ENCODE measurements at places on chromosomes 16 and 17.

DNA sequence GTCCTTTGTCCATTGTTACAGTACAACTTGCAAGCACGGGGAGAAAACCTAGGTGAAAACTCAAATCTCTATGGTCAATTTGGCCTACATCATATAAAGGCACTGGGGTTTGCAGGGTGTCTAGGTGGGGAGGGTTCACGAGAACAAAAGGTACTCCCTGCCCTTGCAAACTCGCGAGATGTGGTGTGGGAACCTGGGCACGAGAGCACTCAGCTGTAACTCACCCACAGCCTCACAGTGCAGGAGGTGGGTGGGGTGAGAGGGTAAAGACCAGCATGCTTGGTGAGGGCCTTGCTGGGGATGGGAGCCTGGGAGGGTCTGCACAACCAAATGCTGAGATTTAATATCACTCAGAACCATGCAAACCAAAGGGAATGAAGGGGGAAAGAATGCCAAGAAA, 18.4 kb upstream of the ZNF594 start:
- DNase-seq: no peak

DNA sequence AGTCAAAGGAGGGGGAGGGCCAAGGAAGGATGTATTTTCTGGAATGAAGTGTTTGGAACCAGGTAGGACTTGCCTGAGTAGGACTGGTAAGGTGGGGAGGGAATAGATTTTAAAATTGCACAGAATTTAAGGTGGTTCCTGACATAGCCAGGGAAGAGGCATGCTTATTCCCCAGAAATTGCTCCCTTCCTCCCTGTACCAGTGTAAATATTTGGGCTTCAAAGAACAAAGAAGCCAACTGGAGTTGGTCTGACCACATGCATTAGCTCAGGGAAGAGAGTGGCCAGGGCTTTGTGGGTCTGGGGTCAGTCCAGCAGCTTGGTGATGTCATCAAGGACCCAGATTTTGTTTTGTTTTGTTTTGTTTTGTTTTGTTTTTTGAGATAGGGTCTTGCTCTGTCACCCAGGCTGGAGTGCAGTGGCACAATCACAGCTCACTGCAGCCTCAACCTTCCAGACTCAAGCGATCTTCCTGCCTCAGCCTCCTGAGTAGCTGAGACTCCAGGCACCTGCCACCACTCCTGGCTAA, 9.3 kb upstream of the MRTFB start:
- DNase-seq: no peak

GRCh38 chr16:76926042-76926441, 264.9 kb upstream of the MON1B start:
- no peak for DNase-seq

- DNase-seq: no peak
These were observed 72.1 kb upstream of the FA2H start for GRCh38 chr16:74846714-74847113.

DNA sequence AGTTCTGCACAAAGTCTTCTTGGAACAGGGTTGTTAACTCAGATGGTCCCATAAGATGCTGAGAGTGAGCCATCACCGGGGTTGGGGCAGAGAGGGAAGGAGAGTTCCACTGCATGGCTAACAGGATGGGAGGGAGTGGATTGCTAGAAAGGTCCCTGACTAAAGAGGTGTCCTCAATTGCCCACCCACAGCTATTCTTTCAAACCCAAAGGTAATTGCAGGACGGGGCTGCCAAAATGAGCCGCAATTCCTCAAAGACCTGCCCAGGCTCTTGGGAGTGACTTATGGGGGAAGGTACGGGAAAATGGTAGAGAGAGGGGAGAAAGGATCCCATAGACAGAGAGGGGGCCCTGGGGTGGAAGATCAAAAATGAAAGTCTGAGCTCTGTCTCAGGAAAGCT, 60.4 kb downstream of the DYNLRB2 start:
- DNase-seq: no peak

DNA sequence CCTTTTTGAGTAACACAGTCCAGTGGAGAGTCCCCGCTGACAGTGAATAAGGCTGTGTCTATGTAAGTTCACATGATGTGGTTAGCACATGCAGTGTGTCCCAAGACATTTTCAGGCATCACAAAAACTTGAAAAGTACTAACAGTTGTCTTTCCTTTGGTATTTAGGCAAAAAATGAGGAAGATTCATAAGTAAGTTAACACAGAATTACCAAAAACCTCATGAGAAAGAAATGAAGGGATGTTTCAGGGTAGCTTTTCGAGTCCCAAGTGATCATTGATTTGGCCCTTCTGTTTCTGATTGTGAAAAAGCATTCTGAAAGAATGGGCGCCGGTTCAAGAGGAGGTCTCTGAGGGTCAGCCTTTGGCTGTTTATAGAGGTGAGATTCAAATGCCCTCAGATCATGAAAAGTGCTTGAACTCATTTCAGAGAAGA, 529 bp upstream of the ASPA start:
- DNase-seq: no peak

DNA sequence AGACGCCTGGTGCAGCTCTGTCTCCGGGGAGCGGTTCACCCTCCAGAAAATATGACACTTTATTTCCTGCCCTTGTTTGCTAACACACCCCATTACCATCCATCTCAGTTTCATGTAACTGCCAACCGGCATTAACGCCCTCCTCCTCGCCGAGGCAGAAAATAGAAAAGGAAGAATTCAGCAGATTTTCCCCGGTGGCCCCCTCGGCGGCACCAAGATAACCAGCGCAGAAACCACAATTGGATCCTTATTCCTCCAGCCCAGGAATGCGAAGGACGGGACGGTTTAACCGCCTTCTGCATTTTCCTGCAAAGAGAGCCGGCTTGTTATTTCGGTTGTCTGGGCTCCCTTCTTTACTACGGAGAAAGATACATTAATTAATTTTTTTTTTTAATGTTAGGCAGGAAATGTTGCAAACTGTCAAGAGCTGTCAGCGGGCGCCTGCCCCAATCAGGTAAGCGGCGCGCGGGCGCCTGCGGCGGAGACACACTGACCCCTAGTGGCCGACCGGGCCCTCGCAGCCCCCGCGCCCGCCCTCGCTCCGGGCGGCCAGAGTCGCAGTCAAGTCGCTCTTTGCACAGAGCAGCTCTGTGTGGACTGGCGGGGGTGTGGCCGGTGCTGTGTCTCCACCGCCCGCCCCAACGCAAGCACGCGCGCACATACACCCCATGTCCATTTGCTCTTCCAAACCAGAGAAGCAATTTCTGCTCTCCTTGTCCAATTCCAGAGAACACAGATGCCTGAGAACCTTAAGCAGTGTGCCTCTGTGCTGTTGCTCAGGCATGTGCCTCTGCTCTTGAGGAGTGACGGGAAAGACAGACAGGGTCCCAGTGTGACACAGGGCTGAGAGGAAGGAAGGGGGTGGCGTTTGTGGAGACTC, 53.6 kb downstream of the C17orf67 start:
- peak; percentile 85 for DNase-seq

GRCh38 chr17:29342158-29342765, 47.9 kb upstream of the TAOK1 start:
- DNase-seq: no peak

GRCh38 chr16:88968589-88969280, 8.3 kb downstream of the CBFA2T3 start:
- no peak for DNase-seq

- DNase-seq: no peak
These were observed 18.6 kb downstream of the ZC3H18 start for GRCh38 chr16:88588754-88589153.

DNA sequence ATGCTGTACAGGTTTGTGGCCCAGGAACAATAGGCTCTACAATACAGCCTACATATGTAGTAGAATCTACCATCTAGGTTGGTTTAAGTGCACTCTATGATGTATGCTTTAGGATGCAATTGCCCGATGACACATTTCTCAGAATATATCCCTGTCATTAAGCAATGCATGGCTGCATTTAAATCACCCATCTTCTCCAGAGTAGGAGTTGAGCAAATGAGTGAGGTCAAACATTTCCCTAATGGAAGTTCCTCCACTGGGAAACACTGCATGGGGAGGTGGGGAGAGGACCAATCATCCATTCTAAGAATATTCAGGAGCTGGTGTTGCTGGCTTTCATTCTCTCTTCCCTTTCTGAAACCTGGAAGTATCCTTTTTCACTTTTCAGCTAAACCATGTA, 2.0 kb upstream of the PCTP start:
- no peak for DNase-seq

GRCh38 chr17:59331929-59332748, 684 bp downstream of the YPEL2 start:
- peak; percentile 23 for DNase-seq

GRCh38 chr16:29743827-29744531, 1.8 kb downstream of the C16orf54 start:
- peak; percentile 45 for DNase-seq

- no peak for DNase-seq
These were observed 1541.7 kb upstream of the CDH8 start for GRCh38 chr16:63577891-63578290.

All from activated naive CD4-positive, alpha-beta T cell treated with anti-CD3 and anti-CD28 coated beads, Interleukin-2, amount 50 U/mL, for 16 hours (primary cell).